Activated effector memory CD4-positive, alpha-beta T cell treated with Interleukin-2 at 50 U/mL for 16 hours (primary cell): ENCODE measurements at places on chromosomes 4 and X.

- no peak for DNase-seq
These were observed 25.7 kb downstream of the ALPK1 start for GRCh38 chr4:112322866-112323265.

GRCh38 chr4:10673817-10674369 lies 10.7 kb downstream of the CLNK start:
- DNase-seq: no peak

GRCh38 chr4:57661517-57662090 lies 551.4 kb upstream of the IGFBP7 start:
- DNase-seq: no peak

- DNase-seq: no peak
These were observed 7.0 kb downstream of the SFRP2 start for GRCh38 chr4:153781717-153782416.

DNA sequence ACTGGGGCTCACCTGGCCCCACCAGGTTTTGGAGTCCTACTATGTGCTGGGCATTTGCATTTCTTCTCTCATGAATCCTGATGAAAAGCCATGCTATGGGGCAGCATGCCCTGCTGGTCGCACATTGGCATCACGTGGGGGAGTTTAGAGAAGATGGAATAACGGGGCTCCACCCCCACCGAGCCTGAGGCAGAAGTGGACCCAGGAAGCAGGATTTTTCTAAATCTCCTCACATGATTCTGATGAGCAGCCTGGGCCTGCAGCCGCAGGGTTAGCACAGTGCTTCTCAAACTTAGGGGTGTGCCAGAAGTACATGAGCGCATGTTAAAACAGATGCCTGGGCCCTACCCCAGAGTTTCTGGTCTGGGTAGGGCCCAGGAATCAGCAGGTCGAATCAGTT lies 4.6 kb upstream of the SORCS2 start:
- DNase-seq: no peak
